ENCODE measurements at places on chromosomes 5 and 9. TPM values are rescaled to one million over a fixed set of nuclear protein-coding genes. Genes with fewer than 3 reads are reported as not detected.

DNA sequence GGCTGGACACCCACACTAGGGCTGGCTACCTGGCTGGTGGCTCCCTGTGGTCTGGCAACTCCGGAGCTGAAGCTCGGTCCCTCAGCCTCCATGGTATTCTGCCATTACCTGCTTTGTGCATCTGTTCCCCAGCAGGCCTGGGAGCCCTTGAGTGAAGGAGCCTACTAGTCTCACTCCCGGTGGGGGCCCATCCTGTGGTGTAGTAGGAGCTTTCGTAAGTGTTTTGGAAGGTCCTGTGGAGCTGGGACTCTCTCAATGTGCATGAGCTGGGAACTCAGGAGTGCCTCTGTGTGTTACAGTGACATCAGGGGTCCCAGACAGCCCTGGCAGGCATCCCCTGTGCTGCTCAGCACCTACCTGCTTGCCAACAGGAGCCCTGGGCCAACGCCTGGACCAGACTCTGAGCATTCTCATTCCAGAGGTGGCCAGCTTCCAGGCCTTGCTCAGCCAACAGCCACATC lies 267.1 kb downstream of the GADD45G start:
- no peak for DNase-seq

GRCh38 chr5:87074072-87074471 lies 193.6 kb upstream of the RASA1 start:
- DNase-seq = no peak

- DNase-seq = no peak
Measured at GRCh38 chr9:127116957-127117356, 5.5 kb downstream of the ANGPTL2 start.

The LHX6 gene
- total RNA-seq = not detected

GRCh38 chr5:149831492-149831891 lies 101.4 kb downstream of the PPARGC1B start:
- peak; percentile 14 for DNase-seq

The ADGRD2 gene
- not detected for total RNA-seq

The HSPB3 gene
- 6.1 TPM for total RNA-seq

- peak; percentile 45 for DNase-seq
Measured at GRCh38 chr5:115360046-115360685, 63.7 kb upstream of the CCDC112 start.

- no peak for DNase-seq
Measured at GRCh38 chr5:66498791-66499207, 97.4 kb upstream of the MAST4 start.

The MARVELD2 gene
- total RNA-seq = 2.3 TPM

DNA sequence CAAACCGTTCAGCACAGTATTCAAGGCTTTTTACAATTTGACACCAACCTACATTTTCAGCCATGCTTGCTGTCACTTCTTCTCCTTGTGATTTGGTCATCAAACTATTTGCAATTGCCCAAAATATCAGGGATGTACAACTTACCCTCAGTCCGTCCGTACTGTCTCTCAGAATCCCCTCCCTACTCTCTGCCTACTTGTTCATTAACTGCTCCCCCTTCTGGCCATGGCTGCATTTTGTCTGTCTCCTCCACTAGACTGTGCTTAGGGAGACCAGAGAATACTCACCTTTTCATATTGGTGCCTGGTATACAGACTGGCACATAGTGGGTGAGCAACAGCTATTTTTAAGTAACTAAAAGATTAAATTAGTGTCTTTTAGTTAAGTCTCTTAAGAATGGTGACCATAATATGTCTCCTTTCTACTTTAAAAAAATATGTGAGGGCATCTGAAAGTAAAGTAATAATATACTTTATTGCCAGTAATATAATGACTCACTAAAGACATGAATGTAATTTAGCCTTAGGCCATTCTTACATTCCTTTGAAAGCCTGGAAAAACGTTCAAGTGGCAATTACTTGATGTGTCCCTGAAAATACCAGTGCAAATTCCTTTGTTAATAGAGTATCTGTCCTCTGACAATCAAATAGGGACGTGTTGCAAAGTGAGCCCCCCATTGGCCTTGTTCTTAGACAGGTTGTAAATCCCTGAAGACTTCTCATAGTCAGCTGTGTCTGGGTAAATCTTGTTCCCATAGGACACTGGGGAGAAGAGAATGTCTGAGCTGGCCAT lies 27.8 kb downstream of the PRLR start:
- DNase-seq = peak; percentile 64

GRCh38 chr9:68515326-68516017 lies 25.2 kb downstream of the TMEM252 start:
- DNase-seq = peak; percentile 89

DNA sequence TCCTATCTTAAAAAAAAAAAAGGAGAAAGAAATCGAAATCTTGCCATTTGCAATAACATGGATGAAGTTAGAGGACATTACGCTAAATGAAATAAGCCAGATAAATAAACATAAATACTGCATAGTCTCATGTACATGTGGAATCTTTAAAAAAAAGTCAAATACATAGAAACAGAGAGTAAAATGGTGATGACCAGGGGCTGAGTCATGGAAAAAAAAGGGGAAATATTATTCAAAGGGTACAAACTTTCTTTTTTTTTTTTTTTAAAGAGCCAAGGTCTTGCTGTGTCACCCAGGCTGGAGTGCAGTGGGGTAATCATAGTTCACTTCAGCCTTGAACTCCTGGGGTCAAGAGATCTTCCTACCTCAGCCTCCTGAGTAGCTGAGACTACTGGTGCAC lies 310.1 kb downstream of the ZNF608 start:
- DNase-seq = no peak

The CARTPT gene
- not detected for total RNA-seq

DNA sequence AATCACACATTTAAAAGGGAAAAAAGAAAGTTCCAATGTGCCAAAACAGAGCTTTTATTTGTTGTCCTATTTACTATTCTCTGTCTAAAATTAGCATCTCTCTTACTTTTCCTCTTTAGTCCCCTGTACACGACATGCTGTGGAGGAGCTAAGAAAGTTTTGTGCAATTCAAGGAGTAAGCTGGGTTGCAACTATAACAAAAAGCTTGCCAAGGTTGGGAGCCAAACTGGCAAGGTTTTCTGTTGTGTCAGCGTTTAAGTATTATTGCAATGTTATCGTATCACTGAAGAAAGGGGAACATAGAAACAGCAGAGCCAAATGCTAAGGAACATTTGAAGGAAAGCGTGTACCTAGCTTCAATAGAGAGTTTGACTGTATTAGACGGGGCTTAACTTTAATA lies 680.8 kb downstream of the CETN3 start:
- DNase-seq = peak; percentile 10

The TAF11L10 gene
- not detected for total RNA-seq

GRCh38 chr5:134958755-134959154 lies 9.0 kb upstream of the CATSPER3 start:
- DNase-seq = peak; percentile 15

GRCh38 chr9:112224401-112225289 lies 49.5 kb upstream of the SUSD1 start:
- DNase-seq = peak; percentile 43

- peak; percentile 58 for DNase-seq
Measured at GRCh38 chr5:16909464-16909863, 26.6 kb downstream of the MYO10 start.

DNA sequence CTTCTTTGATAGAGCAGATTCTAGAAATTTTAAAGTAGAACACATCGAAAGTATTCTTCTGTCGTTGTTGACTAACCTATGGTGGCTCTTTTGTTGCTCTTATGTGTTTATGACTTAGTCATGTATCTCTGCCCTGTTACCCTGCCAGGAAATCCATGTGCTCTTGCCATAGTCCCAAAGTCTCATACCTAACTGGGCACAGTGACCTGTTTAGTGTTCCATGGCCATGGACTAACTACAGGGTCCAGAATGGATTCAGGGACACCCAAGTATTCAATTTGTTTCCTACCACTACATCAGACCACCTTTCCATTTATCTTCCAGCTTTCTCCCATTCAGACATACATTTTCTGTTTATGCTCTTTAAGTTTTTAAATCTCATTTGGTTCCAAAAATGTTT lies 18.0 kb downstream of the SLC44A1 start:
- no peak for DNase-seq

DNA sequence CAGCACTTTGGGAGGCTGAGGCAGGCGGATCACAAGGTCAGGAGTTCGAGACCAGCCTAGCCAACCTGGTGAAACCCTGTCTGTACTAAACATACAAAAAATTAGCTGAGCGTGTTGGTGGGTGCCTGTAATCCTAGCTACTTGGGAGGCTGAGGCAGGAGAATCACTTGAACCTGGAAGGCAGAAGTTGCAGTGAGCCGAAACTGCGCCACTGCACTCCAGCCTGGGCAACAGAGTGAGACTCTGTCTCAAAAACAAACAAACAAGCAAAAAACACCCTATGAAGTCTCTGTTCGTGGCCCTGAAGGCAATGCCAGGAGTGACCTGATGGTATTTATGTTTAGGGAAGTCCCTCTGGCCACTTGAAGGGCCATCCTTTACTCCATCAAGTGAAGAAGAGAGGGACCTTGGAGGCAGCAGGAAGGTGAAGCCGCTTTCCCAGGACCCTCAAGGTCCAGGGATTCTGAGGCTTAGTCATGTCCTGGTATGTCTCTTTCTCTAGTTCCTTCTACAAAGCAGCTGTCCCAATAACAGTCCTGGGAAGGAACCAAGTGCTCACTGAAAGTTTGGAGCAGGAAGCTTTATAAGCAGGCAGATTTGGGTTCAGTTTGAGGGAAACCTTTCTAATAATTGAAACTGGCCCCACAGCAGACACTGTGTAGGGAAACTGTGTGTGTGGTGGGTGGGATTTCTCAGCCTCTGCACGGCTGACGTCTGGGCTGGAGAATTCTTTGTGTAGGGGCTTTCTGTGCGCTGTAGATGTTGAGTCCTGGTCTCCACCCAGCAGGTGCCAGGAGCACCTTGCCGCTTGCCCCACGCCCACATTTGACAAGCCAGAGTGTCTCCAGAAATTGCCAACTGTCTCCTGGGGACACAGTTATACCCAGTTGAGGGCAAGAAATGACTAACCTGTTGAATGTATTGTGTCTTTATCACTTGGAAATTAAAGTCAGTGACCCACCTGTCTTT lies 12.5 kb downstream of the PHF2 start:
- DNase-seq = peak; percentile 29

- no peak for DNase-seq
Measured at GRCh38 chr5:1264211-1264610, 30.7 kb downstream of the TERT start.

The NUDCD2 gene
- total RNA-seq = 7.8 TPM

The SPINK7 gene
- total RNA-seq = not detected

DNA sequence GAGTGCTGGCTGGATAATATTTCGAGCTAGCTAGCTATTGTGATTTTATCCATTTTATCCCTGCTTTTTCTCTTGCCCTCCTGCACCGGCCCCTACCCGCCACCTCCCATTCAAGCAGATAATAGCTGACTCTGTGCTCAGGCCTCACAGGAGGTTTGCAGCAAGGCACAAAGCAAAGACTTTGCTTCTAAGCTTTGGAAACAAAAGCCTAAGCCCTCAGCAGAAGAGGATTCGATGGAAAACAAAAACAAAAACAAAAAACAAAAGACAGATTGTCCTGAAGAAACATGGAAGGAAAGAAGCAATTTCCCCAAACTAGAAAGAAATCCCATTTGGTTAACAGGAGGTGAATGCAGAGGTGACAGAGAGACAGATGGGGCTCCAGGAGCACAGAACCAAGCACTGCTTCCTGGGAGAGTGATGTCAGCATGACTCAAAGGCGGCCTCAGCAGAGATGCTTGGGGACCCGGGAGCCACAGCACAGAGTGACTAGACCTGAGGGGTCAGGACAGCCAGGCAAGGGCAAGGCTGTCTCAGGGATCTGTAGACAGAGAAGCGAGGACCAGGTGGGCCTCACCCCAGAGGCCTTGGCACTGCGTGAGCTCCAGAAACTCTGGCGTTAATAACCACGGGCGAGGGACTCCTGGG lies 28.4 kb downstream of the MTX3 start:
- DNase-seq = no peak

DNA sequence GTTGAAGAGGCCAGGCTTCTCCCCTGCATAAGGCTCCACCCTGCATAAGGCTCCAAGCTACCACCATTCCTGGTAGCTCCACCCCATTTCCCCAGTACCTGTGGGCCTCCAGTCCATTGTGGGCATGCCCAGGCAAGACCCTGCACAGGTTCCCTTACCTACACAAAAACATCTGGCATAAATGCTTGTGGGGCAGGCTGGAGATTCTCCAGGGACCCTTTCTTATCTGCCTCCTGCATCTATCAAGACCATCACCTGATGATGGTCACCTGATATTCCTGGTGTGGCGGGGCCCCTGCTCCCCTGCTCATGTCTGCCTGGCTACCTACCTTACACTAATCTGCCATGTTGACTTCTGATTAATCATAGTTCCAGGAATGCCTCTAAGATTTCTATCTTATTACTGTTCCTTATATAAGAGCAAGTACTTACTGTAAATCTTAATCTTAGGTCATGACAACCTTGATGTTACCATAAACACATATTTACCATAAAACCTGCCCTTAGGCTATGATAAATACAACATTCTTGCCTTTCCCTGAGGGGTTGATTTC lies 41.0 kb downstream of the FGD3 start:
- no peak for DNase-seq

DNA sequence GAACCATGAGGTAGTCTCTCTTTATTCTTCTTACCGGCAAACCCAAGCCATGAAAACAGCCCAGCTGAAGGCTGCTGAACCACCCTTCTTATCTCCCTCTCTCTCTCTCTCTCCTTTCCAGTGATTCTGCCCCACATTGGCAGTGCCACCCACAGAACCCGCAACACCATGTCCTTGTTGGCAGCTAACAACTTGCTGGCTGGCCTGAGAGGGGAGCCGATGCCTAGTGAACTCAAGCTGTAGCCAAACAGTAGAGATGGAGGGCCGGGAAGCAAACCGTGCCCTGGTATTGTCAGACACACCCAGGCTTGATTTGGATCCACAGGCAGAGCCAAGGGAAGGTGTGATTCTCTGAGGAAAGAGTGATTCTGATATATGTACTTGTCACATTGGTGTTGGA lies 14.0 kb downstream of the GRHPR start:
- DNase-seq = no peak

DNA sequence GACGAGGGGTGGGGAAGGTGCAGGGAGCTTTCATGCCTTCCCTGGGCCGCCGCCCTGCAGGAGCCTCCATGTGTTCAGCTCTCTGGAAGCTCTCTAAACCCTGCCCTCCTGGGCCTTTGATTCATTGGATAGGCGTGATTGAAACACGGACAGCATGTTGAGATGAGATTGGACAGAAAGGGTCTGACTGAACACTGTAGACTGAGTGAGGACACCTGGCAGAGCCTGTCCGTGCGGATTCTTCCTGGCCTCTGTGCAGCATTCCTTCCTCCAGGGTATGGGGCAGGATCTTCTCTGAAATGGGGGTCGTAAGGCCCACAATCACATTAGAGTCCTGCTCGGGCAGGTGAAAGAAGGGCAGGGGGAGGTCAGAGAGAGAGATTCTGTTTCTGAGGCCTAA lies 12.8 kb downstream of the RPL12 start:
- DNase-seq = no peak

GRCh38 chr5:123460296-123460729 lies 37.1 kb upstream of the CEP120 start:
- DNase-seq = peak; percentile 63

The PCDHA8 gene
- total RNA-seq = under 0.01 TPM

GRCh38 chr9:136615631-136616306 lies 46.9 kb upstream of the EGFL7 start:
- no peak for DNase-seq
